ENCODE measurements at places on chromosomes 5 and 9. TPM values are rescaled to one million over a fixed set of nuclear protein-coding genes. Genes with fewer than 3 reads are reported as not detected.

DNA sequence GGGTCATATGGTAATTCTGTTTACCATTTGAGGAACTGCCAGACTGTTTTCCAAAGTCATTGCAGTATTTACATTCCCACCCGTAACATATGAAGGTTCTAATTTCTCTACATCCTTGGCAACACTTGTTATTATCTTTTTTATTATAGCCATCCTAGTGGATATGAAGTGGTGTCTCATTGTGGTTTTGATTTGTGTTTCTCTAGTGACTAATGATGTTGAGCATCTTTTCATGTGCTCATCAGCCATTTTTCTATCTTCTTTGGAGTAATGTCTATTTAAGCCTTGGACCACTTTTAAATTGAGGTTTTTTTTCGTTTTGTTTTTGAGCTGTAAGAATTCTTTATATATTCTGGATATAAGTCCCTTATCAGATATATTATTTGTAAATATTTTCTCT lies 132.8 kb upstream of the RUSC2 start:
- no peak for DNase-seq

- DNase-seq, result no peak
Measured at GRCh38 chr9:92608909-92609445, 61.0 kb downstream of the IPPK start.

DNA sequence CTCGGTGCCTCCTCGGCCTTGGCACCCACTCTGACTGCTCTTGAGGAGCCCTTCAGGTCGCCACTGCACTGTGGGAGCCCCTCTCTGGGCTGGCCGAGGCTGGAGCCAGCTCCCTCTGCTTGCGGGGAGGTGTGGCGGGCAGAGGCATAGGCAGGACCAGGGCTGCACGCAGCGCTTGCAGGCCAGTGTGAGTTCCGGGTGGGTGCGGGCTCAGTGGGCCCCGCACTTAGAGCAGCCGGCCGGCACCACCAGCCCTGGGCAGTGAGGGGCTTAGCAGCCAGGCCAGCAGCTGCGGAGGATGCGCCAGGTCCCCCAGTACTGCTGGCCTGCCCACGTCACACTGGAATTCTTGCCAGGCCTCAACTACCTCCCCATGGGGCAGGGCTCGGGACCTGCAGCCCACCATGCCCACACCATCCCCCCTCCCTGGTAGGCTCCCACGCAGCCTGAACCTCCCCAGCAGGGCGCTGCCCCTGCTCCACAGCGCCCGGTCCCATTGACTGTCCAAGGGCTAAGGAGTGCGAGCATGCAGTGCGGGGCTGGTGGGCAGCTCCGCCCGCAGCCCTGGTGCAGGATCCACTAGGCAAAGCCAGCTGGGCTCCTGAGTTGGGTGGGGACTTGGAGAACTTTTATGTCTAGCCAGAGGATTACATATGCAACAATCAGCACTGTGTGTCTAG lies 602.9 kb upstream of the ST8SIA4 start:
- no peak for DNase-seq

DNA sequence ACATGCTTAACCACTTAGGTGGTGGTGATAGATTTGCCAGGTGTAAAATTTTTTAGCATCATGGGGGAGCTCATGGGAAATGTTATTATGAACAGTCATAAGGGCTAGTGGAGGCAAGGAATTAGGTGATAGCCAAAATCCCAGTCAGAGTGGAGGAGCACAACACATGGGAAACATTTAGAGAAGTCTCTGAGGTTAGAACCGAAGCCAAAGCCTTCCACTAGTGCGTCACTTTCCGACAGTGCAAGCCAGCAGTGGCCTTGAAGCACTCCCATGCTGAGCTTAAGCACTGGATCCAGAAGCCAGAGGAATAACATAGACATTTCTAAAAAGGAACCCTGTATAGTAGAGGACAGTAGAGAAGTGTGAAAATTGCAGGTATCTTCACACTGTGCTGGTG lies 101.5 kb upstream of the SNX2 start:
- DNase-seq, result no peak

DNA sequence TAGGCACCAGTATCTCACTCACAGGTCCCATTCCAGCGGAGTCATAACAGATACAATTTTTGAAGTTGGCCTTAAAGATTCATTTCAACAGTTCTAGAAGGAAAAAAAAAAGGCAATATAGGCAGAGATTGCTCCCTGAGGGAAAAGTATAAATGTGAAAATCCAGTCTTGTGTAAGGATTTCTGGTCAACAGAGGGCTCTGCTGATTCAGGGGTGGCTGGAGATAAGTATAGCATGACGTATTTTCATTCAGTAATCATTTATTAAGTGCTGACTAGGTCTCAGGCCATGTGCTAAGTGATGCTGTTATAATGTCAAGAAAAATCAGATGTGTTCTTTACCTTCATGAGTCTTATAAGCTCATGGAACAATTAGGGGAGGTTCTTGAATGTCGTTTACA lies 377.3 kb upstream of the MEF2C start:
- DNase-seq, result no peak

Gene NADK2
- 45.1 TPM for total RNA-seq

DNA sequence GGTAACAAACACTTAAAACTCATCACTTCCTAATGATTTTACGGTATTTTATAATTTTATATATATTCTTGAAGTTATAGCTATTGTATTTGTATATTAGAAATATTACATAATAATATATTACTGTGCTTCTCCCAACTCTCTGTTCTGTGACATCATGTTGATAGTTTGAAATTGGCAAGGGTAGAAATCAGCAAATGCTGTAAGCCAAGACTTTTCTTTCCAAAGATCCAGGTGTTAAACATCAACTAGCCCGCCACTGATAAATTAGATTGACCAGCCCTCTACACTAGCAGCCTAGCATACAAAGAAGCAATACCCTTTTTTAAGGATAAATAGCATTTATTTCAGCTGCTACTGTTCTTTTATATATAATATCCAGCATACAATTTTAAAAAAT lies 122.9 kb downstream of the PRELID2 start:
- no peak for DNase-seq

GRCh38 chr9:134693011-134693410 lies 51.4 kb downstream of the COL5A1 start:
- DNase-seq, result peak; percentile 38

- no peak for DNase-seq
Measured at GRCh38 chr5:76791461-76791860, 27.4 kb upstream of the F2RL1 start.

GRCh38 chr5:72281764-72282499 lies 38.1 kb downstream of the MRPS27 start:
- DNase-seq, result no peak

Gene TMC1
- not detected for total RNA-seq

Gene ABCA1
- 85.9 TPM for total RNA-seq

DNA sequence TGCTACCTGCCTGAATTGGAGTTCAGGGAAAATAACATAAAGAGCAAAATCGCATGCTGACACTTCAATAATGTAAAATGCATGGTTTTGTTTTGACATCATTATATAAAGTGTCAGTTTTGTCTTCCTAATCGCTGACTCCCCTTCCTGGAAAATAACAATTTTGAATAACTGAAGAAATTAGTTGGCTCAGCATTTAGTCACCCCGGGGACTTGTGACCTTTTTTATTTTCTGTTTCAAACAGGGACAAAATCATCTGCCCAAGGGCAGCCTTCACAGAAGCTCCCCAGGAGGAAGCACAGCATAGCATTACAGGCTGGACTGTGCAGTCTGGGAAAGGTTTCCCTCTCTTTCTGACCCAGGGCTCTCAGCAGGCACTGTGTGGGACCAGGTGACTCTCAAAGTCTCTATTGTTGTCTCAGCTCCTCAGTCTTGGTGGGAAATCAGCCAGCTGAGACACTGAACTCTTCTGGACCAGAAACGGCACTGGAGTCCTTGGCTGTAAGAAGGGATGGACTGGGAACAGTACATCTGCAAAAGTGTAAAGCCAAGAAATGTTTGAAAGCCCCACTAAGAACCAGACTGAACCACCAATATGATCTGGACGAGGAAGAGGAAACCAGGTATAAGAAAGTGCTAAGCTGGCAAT lies 671.3 kb upstream of the KLF4 start:
- DNase-seq, result no peak

GRCh38 chr5:159242656-159243055 lies 20.4 kb upstream of the UBLCP1 start:
- DNase-seq, result no peak

DNA sequence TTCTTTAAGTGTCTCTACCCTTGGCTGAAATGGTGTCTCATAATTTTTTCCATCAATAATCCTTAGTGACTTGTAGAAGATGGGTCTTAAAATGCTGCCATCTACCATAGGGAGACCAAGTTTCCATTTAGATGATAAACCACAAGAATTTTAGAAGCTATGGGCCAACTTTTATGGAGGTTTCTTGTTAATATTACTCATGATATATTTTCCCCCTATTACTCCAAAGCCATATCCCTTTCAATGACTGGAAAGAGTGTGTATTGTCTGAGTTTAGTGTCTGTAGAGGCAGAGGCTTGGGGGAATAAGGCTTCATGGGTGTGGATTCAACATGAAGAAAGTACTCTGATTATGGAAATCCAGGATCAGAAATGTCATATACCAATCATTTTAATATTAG lies 507.3 kb upstream of the TNC start:
- no peak for DNase-seq

Gene CCNB1
- 2.5 TPM for total RNA-seq

Gene EMB
- total RNA-seq, result 4.2 TPM

GRCh38 chr5:89338935-89339334 lies 456.0 kb upstream of the MEF2C start:
- DNase-seq, result no peak

Gene LRRC26
- 0.68 TPM for total RNA-seq

Gene C5orf58
- total RNA-seq, result not detected

Gene SNX24
- 10.7 TPM for total RNA-seq

All from sigmoid colon (tissue), 7 donors.